ENCODE measurements at places on chromosomes 7 and 10.

GRCh38 chr10:77669892-77670291 lies 32.3 kb upstream of the KCNMA1 start:
- H3K27ac ChIP-seq: no peak overlapping the region
- no peaks in the 10 kb centered on the region for H3K36me3 ChIP-seq
- H3K4me1 ChIP-seq: no peaks in the 10 kb centered on the region
- DNase-seq: no peak

DNA sequence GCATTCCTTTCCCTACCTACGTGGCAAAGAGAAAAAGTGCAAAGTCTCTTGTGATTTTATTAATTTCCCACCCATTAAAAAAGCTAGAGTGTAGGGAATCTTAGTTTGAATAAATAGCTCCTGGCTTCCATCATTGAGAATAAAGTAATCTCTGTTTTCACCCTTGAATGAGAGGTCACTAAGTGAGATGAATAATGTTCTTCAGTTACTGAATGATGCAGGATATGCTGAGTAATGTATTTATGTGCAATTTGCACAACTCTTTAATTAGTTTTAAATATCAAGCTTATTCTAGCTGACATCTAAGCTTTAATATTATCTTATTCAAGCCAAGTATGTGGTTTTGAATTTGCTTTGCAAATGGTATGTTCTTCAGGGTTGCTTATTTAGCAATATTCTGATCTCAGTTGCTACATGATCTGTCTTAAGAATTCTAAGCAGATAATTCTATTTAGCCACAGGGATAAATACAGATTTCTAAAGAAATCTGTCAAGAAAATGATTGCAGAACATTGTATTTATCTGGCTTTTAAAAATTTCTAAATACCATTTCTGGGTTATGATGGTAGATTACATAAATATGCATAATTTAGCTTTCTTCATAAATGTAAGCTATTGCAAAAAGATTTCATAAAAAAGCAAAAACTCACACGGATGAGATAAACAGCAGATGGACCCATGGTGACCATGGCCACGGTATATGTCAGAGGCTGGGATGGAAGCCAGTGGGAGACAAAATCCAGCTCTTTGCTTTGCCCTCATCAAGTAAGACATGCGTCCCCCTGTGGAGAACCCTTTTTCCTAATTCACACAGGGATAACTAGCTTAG lies 141.0 kb downstream of the MACC1 start:
- H3K27ac ChIP-seq: no peak overlapping the region
- H3K36me3 ChIP-seq: no peaks in the 10 kb centered on the region
- no peak for DNase-seq
- no peaks in the 10 kb centered on the region for H3K27me3 ChIP-seq
- no peak overlapping the region for H3K4me3 ChIP-seq

DNA sequence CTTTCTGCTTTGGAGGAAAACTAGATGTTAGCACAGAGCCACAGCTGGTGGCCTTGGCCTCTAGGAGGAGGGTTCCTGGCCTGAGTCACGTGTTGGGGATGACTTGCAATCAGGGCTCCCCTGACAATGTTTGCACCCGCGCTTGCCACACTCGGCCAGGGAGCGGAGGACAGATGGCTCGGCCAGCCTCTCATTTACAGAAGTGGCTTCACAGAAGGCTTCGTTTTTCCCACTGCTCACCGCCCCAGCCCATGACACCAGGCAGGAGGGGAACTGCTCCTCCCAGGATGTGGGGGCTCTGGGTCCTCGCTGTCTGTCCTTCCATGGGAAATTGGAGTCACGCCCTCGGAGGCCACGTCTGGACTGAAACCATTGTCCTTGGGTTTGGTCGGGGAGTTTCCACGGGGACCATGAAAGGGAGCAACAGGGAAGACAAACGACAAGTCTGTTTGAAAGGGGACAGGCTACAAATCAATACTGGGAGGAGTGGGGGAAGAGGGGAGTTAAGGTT lies 49.6 kb upstream of the UBE3C start:
- no peaks in the 10 kb centered on the region for H3K36me3 ChIP-seq
- DNase-seq: no peak

DNA sequence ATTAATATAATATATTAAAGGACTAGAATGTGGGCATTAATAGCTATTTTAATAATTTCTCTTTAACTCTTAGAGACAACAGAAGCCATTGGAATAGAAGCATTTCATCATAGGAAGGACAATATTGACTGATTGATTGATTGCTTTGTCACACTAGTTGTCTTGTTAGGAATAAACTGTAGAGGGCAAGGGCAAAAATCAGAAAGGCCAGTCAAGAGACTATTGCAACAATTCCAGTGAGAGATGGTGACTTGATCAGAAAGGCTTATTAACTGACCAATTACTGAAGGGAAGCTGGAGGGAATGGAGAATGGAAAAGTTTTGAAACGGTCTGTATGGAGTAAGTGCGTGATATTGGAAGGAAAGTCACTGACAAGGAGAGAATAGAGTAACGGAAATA lies 87.3 kb downstream of the RUNDC3B start:
- H3K4me1 ChIP-seq: no peaks in the 10 kb centered on the region
- H3K27me3 ChIP-seq: no peaks in the 10 kb centered on the region
- DNase-seq: no peak
- H3K4me3 ChIP-seq: no peak overlapping the region
- no peaks in the 10 kb centered on the region for H3K36me3 ChIP-seq

DNA sequence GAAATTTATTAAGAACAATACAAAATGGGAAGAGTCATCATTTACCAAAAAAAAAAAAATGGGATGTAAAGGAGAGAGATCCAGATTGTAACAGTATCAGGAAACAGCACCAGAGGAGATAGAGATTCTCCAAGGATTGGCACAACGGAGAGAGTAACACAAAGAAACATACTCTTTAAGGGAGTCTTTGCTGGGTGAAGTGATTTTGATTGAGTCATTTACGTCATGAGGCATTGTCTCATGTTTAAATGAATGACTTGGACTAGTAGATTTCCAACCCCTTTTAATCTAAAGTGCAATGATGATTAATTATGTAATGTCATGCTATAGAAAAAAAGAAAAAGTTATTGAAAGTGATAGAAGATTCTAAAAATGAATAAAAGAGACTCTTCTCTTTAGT lies 68.8 kb downstream of the ITGB8 start:
- no peaks in the 10 kb centered on the region for H3K36me3 ChIP-seq
- no peak for DNase-seq
- no peak overlapping the region for H3K4me3 ChIP-seq
- no peak overlapping the region for H3K27ac ChIP-seq
- H3K4me1 ChIP-seq: no peaks in the 10 kb centered on the region

DNA sequence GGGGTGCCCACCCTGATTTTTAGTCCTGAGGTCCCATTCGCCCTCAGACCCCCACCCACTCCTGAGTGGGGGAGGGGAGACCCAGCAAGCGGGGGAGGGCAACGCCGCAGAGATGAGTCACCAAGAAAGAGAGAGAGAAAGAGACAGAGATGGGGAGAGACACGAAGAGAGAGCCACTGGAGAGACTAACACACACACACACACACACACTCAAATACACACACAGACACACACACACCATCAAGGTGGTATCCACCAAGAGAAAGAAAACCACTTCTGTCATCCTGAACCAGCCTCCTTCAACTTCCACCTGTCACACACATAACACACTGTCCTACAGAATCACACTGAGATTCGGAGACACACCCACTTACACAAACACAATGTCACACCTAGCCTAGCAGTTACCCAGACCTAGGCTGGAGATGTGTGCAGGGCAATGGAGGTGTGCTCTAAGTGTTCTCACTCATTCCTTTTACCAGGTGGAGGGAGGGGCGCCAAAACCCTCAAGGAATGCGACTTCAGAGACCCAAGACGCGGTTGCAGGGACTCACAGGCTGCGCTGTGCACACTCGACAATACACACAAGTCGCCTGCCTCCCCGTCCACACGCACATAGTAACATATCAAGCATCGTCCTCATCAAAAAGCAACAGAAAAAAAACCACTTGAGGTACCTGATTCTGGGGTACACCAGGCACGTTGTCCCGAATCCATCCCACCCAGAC lies 3.9 kb upstream of the VGF start:
- H3K4me3 ChIP-seq: peak overlapping the region; percentile 11
- no peak overlapping the region for H3K27ac ChIP-seq
- peaks cover 54% of the 10 kb centered on the region for H3K27me3 ChIP-seq

- no peaks in the 10 kb centered on the region for H3K27me3 ChIP-seq
- H3K27ac ChIP-seq: no peak overlapping the region
- H3K36me3 ChIP-seq: no peaks in the 10 kb centered on the region
- no peaks in the 10 kb centered on the region for H3K4me1 ChIP-seq
- no peak for DNase-seq
Observed at GRCh38 chr10:77223526-77224460, 413.8 kb downstream of the KCNMA1 start.

DNA sequence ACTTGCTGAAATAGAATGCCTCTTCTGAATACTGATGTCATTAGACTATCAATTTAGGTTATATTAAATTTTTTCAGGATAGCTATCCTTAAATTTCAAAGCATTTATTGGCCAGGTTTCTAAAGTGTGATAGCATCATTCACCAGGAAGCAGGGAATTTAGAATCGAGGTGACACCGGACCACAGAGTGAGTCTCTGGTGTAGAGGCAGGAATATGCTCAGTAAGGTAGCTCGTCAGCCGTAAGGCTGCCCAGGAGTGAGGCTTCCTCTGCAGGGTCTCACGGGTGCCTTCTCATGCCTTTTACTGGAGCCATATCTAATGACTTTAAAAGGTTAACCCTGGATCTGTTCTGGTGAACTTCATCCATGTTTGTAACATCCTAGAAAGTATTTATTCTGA lies 170.8 kb upstream of the KLF14 start:
- H3K36me3 ChIP-seq: no peaks in the 10 kb centered on the region
- no peak overlapping the region for H3K27ac ChIP-seq
- H3K4me3 ChIP-seq: no peak overlapping the region
- peaks cover 10% of the 10 kb centered on the region for H3K4me1 ChIP-seq

GRCh38 chr7:69232445-69233376 lies 365.6 kb upstream of the AUTS2 start:
- H3K4me1 ChIP-seq: no peaks in the 10 kb centered on the region
- DNase-seq: peak; percentile 54
- H3K27me3 ChIP-seq: peaks cover 3% of the 10 kb centered on the region
- no peak overlapping the region for H3K4me3 ChIP-seq

DNA sequence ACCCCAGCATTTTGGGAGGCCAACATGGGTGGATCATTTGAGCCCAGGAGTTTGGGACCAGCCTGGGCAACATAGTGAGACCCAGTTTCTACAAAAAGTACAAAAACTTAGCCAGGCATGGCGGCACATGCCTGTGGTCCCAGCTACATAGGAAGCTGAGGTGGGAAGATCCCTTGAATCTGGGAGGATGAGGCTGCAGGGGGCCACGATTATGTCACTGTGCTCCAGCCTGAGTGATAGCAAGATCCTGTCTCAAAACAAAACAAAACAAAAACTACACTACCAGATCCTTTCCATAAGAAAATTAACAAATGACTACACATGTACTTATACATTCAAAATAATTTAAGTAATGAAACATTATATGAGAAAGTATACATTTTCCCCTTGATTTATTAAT lies 116.4 kb upstream of the KLF6 start:
- H3K36me3 ChIP-seq: no peaks in the 10 kb centered on the region
- no peak overlapping the region for H3K4me3 ChIP-seq
- no peaks in the 10 kb centered on the region for H3K27me3 ChIP-seq
- no peak for DNase-seq
- no peak overlapping the region for H3K27ac ChIP-seq
- H3K4me1 ChIP-seq: no peaks in the 10 kb centered on the region

DNA sequence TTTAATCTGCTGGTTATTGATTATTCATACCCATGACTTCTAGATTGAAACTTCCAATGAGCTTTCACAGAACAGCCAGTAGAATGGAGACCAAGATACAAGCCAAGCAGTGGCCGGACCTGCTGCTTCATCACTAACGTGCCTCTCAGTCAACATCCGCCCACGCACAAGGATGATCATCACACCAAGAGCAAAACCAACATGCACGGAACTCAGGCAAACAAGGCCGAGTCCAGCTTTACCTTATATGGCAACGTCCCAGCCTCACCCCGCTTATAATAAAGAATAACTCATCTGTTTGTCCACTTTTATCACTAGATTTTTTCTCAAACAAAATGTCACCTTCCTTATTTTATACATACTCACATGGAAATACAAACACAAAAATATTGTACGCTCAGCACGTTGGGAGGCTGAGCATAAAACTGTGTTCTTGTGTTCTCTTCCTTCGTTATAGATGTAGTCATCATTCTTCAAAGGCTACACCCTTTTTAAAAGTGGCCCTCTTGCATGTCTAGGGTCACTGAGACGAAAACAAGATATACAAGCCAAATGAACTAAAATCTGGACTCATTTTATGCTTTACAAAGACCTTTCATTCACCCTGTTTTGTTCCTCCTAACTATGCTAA lies 122.7 kb downstream of the SFMBT2 start:
- H3K4me1 ChIP-seq: no peaks in the 10 kb centered on the region
- DNase-seq: no peak
- no peaks in the 10 kb centered on the region for H3K36me3 ChIP-seq
- no peak overlapping the region for H3K27ac ChIP-seq

DNA sequence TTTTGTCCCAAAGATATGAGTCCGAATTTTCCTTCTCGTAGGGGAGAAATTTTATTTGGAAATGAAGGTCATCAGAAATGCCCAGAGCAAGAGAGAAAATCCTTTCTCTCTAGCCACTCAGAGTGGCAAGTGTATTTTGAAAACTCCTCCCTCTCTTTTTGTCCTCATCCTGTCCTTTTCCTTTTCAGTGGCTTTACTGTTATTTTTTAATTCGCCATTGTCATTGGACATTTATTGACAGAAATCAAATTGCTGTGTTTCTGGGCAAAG lies 39.6 kb downstream of the TET1 start:
- no peak overlapping the region for H3K4me3 ChIP-seq
- H3K36me3 ChIP-seq: no peaks in the 10 kb centered on the region
- H3K27ac ChIP-seq: no peak overlapping the region
- DNase-seq: no peak
- peaks cover 6% of the 10 kb centered on the region for H3K4me1 ChIP-seq

GRCh38 chr10:58372607-58373441 lies 12.4 kb upstream of the TFAM start:
- no peak overlapping the region for H3K4me3 ChIP-seq
- no peaks in the 10 kb centered on the region for H3K27me3 ChIP-seq
- H3K4me1 ChIP-seq: no peaks in the 10 kb centered on the region
- no peaks in the 10 kb centered on the region for H3K36me3 ChIP-seq

DNA sequence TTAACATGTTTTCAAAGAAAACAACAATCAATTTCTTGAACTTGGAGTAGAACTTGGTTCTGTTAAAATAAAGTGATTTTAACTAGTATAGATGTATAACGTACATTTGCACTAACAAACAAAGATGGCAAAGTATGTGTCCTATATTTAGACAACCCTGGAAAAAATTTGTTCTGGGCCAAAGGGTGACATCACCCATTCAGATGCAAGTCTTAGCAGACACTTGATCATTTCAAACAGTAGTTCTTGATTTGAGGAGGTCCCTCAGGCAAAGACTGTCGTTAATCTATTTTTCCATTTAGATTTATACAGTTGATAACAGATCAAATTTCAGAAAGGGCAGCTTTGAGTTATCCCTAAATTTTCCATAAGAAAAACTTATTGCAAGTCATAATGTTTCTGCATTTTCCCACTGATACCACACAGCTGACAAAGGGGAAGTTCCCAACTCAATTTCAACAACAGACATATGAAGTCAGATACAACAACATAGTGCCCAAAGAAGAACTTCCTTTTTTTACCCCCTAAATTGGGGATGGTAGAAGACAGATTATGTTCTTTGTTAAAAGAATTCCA lies 5.2 kb downstream of the NMT2 start:
- H3K4me3 ChIP-seq: no peak overlapping the region
- no peak overlapping the region for H3K27ac ChIP-seq
- DNase-seq: no peak
- H3K27me3 ChIP-seq: no peaks in the 10 kb centered on the region
- H3K36me3 ChIP-seq: no peaks in the 10 kb centered on the region

- no peak for DNase-seq
- H3K36me3 ChIP-seq: no peaks in the 10 kb centered on the region
- no peak overlapping the region for H3K27ac ChIP-seq
- no peak overlapping the region for H3K4me3 ChIP-seq
- H3K27me3 ChIP-seq: no peaks in the 10 kb centered on the region
Observed at GRCh38 chr10:60962946-60963345, 19.0 kb upstream of the RHOBTB1 start.
